ENCODE measurements at places on chromosomes 6 and 20. TPM values are rescaled to one million over a fixed set of nuclear protein-coding genes. Genes with fewer than 3 reads are reported as not detected.

PRPH2 gene
- not detected for total RNA-seq

GTSF1L gene
- total RNA-seq: 0.29 TPM

GRM4 gene
- not detected for total RNA-seq

RIMS1 gene
- not detected for total RNA-seq

MATN4 gene
- total RNA-seq: not detected
